Articular chondrocyte of knee joint (primary cell): ENCODE measurements at places on chromosomes 5 and 9. TPM values are rescaled to one million over a fixed set of nuclear protein-coding genes. Genes with fewer than 3 reads are reported as not detected.

The HSPB3 gene
- total RNA-seq = 0.13 and 0.54 TPM in 2 replicates

The FOXD4 gene
- 0.26 and 0.43 TPM in 2 replicates for total RNA-seq

The MORN5 gene
- total RNA-seq = 0.65 TPM in 1 of 2 replicates, not detected in the other

The ADGRD2 gene
- total RNA-seq = not detected in 2 replicates

The CCDC192 gene
- not detected in 2 replicates for total RNA-seq
